ENCODE measurements at places on chromosomes 11 and 22.

DNA sequence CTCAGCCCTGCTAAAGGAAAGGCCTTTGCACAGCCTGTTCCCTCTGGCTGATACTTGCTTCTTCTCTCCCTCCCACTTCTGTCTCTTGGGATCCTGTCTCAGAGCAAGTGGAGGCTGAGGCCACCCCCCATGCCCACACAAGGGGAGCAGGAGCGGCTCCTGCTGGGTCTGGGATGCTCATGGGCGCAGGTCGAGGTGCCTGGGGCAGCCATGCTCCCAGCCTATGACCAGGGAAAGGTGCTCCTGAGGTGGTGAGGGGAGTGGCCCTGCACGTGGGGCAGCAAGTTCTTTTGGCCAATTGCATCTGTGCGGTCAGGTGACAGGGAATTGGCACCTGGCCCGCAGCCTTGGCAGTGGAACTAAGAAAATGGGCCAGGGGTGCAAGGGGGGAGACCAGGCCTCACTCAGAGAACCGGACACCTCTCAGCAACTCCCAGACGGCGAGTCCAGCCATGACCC, 1.5 kb downstream of the MAPK11 start:
- DNase-seq, result no peak

- no peak for DNase-seq
Measured at GRCh38 chr22:49620003-49620556, 207.6 kb downstream of the BRD1 start.

- DNase-seq, result no peak
Measured at GRCh38 chr22:49966774-49967705, 6.5 kb downstream of the PIM3 start.

GRCh38 chr11:87290304-87290922, 252.7 kb downstream of the TMEM135 start:
- DNase-seq, result peak; percentile 62

- no peak for DNase-seq
Measured at GRCh38 chr22:43955883-43956782, 891 bp downstream of the SAMM50 start.

DNA sequence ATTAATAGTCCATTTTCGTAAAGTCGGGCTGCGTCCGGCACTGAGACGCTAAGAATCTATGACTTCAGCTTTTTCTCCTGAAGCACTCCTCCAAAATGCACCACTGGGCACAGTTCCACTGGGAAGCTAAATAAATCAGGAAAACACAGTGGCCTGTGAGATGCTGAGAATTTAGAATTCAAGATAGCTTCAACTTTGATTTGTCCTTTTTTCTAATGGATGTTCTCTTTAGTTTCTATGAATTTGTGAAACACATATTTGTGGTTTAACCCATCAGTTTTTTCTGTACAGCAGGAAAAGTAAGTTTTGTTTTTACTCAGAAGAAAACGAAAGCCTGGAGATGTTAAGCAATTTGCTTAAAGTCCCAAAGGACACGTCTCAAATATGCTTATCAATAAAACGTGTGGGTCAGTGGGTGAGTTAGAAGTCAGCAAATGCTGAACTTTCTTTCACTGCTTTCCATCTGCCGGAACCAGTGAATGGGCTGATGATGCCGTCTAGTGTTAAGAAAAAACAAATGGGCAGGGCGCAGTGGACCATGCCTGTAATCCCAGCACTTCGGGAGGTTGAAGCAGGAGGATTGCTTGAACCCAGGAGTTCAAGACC, 40.7 kb upstream of the CLMP start:
- no peak for DNase-seq

DNA sequence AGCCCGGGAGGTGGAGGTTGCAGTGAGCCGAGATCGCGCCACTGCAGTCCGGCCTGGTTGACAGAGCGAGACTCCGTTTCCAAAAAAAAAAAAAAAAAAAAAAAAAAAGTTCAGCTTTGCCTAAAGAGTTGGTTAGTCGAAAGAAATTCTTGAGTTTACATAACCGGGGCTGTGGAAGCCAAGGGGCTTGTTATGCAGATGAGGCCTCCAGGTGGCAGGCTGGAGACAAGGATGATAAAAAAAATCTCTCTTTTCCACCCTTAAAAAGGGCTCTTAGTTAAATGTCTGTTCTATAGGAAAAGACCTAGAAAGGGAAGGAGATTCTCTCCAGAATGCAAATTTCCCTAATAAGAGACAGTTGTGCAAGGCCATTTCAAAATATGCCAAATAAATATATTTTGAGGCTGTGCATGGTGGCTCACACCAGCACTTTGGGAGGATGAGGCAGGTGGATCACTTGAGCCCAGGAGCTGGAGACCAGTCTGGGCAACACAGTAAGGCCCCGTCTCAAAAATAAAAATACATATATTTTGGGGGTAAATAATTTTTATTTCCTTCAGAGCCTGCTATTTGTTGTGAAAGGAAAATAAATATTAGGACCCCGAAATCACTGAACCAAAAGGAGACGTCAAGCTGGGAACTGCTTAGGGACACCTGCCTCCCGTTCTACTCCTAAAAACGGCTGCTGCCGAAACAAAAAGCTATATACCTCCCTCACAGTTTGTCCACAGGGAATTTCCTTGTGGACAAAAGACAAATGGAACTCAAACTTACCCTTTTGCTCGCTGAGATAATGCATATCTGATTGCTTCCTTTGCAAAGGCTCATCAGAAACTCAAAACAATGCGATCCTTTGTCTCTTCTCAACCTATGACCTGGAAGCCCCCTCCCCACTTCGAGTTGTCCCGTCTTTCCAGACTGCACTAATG, 2.4 kb upstream of the IFITM2 start:
- peak; percentile 30 for DNase-seq

- DNase-seq, result no peak
Measured at GRCh38 chr11:84541731-84542340, 1085.3 kb downstream of the DLG2 start.

GRCh38 chr11:67634366-67635230, 4.9 kb upstream of the NUDT8 start:
- no peak for DNase-seq

DNA sequence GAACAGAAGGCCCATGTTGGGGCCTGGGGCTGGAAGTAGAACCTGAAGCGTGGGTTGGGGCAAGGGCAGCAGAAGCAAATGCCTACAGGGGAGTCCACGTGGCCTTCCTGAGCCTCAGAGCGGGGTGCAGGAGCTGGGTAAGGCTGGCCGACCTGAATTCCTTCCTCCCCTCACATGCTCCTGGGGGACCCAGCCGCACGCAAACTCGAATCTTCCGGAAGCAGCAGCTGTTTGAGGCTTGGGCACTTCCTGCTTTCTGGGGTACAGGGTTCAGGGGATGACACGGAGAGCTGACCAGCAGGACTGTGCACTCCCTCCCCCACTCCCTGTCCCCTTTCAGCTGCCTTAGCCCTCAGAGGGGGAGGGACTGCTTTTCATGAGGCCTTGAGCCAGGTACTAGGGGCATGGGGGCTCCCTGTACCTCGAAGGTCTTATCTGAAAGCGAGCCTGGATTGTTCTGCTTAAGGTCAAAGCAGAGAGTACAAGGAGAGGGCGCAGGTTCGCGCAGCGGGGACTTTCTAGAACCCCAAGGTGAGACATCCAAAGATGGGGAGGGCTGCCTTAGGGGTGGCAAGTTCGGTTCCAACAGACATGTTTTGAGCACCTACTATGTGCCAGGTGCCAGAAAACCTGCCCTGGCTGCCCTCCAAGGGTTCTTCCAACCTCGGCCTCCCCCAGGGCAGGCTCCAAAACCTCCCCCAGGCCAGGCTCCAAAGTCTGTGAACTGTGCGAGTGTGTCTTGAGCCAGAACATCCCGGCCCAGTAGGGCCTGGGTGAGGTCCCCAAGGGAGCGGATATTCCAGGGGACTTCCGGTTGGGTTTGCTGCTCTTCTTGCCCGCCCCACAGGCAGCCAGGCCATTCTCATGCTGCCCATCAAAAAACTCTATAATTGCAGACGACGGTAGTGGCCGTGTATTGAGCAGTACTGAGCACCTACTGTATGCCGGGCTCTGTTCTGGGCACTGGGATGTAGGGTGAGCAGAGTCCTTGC, 1.7 kb downstream of the NCF4 start:
- no peak for DNase-seq

DNA sequence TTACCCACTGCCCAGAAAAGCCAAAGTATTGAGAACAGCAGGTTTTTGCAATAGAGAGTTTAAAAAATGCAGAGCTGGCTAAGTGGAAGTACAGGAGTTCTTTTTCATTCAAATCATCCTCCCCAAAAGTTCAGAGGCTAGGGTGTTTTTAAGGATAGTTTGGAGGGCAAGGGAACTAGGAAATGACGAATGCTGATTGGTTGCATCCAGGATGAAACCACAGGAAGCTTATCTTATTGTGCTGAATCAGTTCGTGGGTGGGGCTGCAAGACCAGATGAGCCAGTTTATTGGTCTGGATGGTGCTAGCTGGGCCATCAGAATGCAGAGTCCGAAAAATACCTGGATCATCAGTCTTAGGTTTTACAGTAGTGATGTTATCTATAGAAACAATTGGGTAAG, 1427.1 kb downstream of the LRRC4C start:
- DNase-seq, result no peak

DNA sequence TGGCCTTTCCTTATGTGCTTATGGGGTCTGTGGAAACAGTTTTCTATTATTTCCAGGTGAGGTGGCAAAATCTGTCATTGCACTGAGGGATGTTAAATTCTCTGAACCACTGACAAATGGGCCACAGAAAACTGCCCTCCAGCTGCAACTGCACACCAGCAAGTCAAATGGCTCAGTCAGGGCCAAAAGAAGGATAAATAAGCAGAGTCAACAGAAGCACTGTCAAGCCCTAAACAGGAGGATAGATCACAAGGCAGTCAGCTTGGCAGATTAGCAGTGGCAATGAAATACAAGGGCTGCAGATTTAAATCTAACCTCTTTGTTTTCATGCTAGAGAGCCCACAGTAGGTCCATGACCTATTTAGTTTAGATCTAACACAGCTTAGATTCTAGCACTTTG, 435.6 kb downstream of the ETS1 start:
- DNase-seq, result no peak

DNA sequence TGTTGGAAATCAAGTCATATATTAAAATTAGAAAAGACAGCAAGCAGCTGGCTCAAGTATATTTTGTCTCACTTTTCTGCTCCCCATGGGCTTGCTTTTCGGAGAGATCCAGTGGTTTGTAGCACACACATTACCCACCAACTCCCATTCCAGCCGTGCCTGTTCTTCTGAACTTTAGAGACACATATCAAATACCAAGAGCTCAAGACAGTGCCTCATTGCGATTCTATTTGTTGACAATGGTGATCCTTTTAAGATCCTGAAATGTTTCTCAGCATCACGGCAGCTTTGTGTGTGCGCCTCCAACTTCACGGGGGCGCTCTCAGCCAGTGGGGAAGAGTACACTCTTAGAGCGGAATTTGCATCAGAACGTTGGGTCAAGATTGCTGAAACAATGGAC, 52.9 kb downstream of the BARX2 start:
- no peak for DNase-seq

DNA sequence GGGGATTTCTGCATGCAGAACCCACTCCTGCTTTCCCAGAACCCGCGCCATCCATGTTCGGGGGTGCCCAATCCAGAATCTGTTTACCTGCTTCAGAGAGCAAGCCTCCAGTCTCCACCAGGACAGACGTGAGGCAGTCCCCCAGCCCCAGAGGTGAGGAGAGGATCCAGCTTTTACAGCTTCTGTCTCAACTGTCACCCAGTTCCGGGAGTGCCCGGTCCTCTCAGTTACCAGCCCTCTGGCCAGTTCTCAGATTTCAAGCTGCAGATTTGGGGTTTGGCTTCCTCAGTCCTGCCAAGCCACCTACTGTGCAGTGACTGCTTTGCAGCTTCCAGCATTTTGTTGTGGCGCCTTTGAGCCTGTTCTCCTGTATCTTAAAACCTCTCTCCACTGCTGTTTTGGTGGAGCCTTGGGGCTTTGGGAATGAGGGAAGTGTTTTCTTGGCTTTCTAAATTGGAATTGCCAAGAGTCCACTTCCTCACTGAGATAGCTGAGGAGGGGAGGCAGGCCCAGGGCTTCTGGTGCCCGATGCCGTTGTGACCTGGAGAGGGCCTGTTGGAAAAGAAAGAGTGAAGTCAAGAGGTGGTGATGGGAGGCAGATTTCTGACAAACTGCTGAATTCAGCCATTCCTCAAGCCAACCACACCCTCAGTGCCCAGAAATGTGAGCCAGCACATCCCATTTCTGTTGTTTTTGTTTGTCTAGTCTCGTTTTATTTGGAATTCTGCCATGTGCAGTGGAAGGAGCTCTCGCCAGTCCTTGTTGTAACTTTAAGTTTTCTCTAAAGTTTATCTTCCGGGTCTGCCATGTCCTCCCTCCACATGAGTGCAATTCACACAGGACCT, 513.4 kb downstream of the TBC1D22A start:
- DNase-seq, result no peak

DNA sequence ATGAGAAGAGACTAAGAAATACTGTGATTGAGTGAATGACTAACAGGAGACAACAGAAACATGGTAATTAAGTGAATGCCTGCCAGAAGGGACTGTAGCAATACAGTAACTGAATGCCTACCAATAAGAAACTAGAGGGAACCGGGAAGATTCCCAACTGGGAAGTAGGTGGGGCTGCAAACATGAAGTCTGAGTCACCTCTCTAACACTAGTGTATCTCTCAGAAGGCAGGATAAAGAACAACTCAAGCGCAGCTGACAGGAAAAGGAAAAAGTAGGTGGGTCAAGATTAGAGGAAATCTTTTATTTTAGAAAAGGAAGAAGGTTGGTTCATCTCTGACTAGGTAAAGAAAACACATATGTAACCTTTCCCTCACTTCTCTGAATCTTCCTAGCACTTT, 14.0 kb downstream of the C11orf42 start:
- peak; percentile 88 for DNase-seq

GRCh38 chr11:78030429-78031325, 7.6 kb upstream of the KCTD14 start:
- no peak for DNase-seq

DNA sequence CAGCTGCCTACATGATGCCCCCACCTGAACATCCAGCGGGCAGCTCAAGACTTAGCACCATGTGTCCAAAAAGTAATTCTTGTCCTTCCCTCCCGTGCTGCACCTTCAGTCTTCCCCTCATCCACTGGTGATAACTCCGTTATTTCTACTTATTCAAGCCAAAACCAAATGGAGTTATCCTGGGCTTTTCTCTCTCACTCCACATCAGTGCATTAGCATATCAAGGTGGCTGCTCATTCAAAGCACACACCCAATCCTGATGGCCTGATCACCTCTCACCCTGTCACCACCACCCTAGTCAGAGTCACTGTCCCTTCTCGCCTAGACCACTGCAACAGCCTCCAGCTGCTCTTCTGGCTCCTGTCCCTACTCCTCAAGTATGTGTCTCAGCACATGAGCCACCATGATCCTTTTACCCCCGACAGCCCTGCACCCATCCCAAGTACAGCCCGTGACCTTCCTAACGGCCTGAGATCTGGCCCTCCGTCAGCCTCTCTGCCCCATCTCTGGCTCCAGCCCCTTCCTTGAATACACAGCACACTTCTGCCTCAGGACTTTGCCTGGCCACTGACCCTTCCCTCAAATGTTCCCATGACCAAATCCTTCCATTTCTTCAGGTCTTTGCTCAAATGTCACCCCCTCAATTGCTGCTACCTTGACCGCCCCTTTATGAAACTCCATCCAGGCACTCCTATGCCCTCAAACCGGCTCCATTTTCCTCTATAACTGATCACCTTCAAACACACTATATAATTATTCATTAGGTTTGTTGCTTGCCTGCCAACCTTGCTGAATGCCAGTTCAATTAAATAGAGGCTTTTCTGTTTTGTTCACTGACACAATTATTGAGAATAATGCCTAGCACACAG, 19.7 kb upstream of the SLC25A1 start:
- DNase-seq, result no peak
